ENCODE measurements at places on chromosomes 3 and 15.

- DNase-seq = peak; percentile 43
These were observed 351.0 kb downstream of the MCTP2 start for GRCh38 chr15:94582368-94582767.

GRCh38 chr3:16828815-16829214 lies 55.9 kb upstream of the PLCL2 start:
- no peak for DNase-seq

DNA sequence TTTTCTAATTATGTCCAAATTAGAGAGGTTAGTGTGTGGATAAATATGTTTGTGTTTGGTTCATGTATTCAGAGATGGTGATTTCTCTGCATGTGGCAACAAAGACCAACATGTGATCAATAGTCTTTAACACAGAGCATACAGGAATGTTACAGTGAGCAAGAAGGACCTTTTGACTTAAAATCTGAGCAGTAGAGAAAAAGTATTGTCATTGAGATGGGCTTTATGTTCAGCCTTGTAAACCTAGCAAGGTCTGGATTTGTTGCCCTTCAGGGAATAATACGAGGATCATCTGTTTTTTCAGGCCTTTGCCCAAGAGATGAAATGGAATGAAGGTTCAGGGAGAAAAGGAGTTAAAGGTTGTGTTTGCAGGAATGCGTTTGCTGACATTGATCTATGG lies 161.8 kb upstream of the NECTIN3 start:
- no peak for DNase-seq

- no peak for DNase-seq
These were observed 781 bp upstream of the IP6K1 start for GRCh38 chr3:49787182-49787464.

- DNase-seq = no peak
These were observed 1.4 kb downstream of the PARP14 start for GRCh38 chr3:122681974-122682409.

DNA sequence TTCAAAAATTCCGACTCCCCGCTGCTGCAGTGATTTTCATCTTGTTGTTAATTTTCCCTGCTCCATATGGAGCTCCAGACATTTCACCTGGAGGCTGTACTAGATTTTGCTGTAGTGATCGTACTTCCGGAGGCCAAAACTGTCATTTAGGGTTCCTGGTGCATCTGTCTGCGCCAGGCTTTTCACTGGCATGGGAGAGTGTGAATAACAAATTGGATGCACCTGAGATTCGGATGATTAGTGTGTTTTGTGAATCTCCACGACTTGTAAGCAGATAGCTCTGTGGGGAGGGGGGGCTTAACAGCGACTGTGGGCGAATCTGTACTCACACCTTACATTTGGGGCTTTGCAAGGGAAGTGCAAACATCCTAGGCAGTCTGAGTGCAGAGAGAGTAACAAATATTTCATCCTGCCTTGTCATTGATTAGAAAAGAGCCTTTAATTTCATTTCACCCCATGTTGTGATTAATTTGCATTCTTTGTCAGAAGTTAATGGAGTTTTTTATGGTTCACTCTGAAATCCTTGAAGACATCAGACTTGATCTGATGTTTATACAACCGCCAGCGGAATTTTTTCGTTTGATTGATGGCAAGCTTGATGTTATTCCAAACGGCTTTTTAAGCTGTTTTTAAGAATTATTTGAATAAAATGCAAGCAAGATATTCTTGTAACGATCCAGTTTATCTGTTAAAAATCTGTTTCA lies 92.5 kb upstream of the SKOR1 start:
- no peak for DNase-seq

GRCh38 chr3:38564631-38565338 lies 68.6 kb downstream of the EXOG start:
- no peak for DNase-seq

DNA sequence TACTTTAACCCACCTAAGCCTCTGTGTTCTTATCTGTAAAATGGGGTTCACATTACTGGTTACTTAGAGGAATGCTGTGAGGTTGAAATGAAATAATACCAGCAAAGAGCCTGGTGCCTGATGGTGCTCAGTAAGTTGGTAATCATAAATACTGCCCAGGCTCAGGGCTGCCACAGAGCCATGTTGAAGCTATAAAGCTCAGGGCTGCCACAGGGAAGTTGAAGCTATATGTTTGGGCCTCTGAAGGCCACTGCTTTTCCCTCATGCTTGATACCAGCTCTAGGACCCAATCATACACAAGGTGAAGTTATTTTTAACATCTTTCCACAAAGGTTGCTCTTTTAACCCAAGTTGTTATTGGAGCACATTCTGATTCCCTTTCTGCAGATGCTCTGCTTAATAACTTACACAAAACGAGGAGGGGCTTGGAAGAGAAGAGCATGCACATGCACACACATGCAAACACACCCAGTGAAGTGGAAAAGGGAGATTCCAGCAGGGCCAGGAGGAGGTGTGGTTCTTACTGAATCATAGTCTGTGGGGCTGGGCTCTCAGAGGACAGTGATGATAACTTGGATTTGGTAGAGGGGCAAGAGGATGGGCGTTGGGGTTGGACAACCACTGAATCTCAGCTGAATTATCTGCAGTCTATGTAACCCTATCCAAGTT lies 17.4 kb downstream of the PARP14 start:
- DNase-seq = no peak

DNA sequence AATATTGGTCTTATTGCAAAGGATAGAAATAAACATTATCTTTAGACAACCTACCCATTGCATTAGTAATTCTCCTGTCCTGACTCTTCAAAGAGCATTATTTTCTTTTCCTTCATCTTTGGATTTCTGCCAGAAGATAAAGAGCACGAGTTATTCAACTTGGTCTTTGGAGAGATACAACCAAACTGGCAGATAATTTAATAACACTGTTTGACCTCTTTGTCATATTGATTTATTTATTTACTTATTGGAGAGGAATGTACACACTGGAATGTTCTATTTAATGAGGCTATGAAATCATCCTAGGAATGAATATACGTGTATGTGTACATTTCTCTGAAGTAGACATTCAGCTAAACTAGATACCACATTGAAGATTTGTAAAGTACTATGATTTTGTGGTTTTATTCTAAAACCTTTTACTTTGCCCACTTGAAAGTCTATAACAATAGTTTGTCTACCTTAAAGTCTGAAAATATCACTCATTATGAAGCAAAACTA lies 462.1 kb downstream of the C3orf38 start:
- no peak for DNase-seq

DNA sequence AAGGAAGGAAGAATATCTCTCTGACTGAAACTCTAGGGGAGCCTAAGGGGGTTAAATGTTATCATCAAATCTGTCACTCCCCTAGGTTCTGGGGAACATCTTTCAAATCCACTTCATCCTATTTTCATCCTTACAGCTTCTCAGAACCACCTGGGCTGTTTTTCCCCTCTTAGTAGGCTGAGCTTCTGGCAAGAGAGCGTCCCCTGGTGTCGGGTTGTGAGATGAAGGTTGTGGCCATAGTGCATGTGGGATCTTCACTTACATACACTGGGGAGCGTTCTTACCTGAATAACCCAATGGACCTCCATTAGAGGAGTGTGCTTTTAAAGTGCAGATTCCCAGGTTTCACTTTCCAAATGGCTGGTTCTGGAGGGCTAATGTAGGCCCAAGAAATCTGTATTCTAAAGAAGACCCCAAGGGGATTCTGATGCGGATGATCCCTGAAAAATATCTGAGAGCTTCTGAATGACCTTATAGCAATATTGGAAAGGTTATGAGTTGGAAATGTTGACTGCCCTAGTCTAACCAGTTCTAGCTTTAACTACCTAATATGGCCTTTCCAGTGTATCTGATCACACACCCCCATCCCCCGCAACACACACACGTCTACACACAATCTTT lies 663.7 kb downstream of the AGBL1 start:
- DNase-seq = no peak

GRCh38 chr3:137987723-137988122 lies 22.2 kb upstream of the CLDN18 start:
- no peak for DNase-seq

GRCh38 chr15:76795217-76795616 lies 109.9 kb downstream of the SCAPER start:
- no peak for DNase-seq

GRCh38 chr15:69806287-69806915 lies 291.3 kb downstream of the TLE3 start:
- no peak for DNase-seq

- peak; percentile 26 for DNase-seq
These were observed 66.2 kb downstream of the FEM1B start for GRCh38 chr15:68343579-68344225.

- no peak for DNase-seq
These were observed 60.3 kb upstream of the HERC1 start for GRCh38 chr15:63893866-63894661.

DNA sequence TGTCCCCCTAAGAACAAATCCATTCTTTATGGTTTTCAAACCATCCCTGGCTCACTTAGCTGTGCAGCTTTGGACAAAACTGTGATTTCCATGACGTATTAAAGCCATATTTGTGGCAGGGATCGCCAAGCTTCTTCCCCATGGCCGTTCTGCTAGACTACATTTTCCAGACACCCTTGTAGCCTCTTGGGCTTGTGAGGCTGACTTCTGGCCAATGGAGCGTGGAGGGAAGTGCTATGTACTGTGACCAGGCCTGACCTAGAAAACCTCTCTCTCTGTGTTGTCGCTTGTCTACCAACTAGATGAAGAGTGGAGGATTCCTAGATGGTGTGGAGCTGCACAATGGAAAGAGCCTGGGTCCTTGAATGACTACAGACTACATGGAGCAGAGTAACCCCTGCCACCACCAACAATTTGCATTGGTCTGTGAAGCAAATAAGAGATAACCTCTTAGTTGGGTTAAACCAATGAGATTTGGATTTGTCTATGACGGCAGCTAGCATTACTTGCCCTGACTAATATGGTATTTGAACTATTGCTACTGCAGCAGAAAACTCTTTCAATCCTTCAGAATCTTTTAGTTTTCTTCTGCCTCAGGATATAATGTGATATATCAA lies 22.1 kb upstream of the MGLL start:
- DNase-seq = no peak

GRCh38 chr15:50767332-50767861 lies 1.9 kb upstream of the SPPL2A start:
- no peak for DNase-seq

DNA sequence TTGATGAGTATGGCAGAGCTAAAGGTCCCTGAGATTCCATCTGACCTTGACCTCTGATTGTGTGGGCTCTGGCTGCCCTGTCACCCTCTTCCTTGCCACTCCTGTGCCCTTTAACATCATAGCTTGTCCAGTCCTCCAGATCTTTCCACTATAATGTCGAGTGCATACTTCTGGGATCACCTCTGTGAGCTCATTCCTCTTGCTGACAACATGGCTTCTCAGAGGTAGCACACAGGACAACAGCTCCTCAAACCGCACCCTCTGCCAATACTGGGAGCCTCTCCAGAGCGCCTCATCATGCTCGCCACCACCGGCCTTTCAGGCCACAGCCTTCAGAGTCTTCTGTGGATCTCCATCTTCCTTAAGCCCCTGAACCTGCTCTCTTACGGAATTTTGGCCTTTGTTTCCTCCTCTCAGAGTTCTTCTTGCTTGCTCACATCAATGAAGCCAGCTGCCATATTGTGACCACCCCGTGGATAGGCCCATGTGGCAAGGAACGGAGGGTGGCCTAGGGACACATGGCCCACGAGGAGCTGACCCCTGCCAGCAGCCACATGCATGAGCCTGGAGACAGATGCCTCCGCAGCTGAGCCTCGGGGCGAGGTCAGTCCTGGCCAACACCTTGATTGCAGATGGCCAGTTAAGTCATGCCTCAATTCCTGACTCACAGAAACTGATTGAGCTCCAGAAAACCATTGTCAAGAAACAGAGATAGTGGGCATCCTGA lies 31.1 kb downstream of the PLA2G4D start:
- no peak for DNase-seq

DNA sequence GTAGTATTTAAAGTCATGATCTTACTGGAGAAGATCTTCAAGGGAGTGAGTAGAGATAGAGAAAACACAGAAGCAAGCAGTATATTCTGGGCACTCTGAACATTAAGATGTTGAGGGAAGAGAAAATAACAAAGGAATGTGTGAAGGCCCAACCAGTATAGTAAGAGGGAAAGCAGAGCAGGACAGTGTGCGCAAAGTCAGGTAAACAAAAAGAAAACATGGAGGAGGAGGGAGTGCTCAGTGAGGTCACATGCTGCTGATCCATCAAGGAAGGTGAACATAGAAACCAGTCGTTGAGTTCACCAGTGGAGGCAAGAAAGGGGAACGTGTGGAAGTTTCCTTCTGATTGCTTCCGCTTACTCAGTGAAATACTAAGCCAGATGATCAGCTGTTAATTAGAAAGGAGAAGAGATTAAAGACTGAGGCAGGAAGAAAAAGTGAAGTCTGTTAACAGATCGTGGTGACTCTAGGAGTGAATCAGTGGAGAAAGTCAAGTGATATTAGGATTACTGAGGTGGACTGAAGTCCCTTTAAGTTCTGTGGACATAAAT lies 47.2 kb downstream of the OPA1 start:
- no peak for DNase-seq

DNA sequence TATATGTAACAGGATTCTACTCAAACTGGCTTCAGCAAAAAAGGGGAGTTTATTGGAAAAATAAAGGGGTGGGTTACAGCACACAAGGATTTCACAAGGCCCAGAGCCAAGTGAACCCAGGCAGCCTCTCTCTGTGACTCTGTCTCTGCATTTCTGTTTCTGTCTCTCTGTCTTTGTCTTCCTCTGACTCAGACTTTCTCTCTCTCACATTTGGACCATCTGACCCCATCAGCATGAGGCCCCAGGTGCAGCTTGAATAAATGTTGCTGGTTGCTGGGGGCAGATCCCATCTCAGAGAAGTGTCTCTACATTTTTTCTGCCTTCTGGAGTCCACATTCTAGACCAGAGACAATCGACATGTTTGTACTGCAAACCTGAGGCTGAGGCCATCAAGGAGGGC lies 45.0 kb downstream of the RPLP1 start:
- no peak for DNase-seq

DNA sequence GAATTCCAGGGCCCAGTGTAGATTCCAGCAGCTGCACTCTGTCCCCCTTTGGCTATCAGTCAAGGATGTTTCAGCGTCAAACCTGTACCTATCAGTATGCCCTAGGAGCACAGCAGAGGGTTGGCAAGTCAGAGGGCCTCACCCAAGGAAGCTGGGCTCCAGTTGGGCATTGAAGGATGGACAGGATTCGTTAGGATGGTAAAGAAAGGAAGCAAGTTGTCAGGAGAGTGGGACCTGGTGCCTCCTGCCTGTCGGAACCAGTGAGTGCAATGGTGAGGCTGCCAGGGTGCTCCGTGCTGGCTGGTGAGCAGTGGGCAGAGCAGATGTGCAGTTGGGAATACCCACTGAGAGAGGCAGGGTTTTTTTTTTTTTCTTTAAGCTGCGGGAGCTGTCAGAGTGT lies 157.2 kb downstream of the CHDH start:
- no peak for DNase-seq

GRCh38 chr15:71629781-71630474 lies 180.4 kb upstream of the NR2E3 start:
- peak; percentile 48 for DNase-seq

DNA sequence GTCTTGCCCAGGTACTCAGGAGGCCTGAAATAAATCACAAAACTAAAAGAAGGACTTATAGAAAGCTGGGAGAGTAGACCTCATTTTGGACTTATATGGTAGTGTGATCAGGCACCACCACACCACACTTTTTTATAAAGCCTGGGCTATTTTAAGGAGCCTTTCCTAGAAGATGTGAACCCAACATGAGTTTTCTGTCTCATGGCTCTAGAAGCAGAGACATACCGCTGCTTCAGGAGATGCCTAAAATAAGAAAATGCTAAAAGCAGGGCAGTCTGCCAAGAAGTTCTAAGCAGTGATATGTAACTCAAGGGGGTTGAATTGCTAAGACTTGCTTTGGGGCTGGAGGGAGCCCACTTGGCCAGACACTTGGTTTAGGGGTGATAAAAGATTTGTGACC lies 49.6 kb downstream of the SUMF1 start:
- DNase-seq = no peak

GRCh38 chr3:140114789-140115080 lies 179.8 kb downstream of the CLSTN2 start:
- no peak for DNase-seq
